Smooth muscle cell of the pulmonary artery (primary cell): ENCODE measurements at places on chromosomes 3 and 15. TPM values are rescaled to one million over a fixed set of nuclear protein-coding genes. Genes with fewer than 3 reads are reported as not detected.

The CLDN11 gene
- 50.9 and 183 TPM in 2 replicates for total RNA-seq

The TNIK gene
- 29.5 and 67.0 TPM in 2 replicates for total RNA-seq

The CCR1 gene
- total RNA-seq: 0.26 TPM in 1 of 2 replicates, not detected in the other

The ATP13A4 gene
- total RNA-seq: 0.36 and 0.46 TPM in 2 replicates

The HGD gene
- 0.40 and 1.3 TPM in 2 replicates for total RNA-seq

The C3orf20 gene
- under 0.01 and 0.07 TPM in 2 replicates for total RNA-seq

The THRB gene
- 0.83 and 3.9 TPM in 2 replicates for total RNA-seq
